SJSA1 (cell line): ENCODE measurements at places on chromosomes 6 and 20.

DNA sequence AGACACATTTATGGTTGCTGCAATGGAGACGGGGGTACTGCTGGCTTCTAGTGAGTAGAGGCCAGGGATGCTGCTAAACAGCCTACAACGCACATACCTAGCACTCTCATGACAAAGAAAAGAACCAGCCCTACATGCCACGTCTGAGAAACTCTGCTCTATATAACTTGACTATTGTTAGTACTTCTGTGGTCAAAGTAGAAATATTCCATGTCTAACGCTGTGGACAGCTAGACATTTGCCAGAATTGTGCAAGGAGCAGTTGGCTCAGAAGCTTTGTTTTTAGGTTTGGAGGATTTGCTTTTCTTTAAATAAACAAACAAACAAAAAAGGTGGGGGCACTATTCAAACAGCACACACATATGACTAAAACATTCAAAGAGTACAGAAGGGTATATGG is 20.5 kb downstream of the UBE2V1 start:
- H3K36me3 ChIP-seq = peaks cover 86% of the 10 kb centered on the region
- H3K27ac ChIP-seq = no peak overlapping the region; the same call in 1 of the 2 replicates
- no peaks in the 10 kb centered on the region for H3K27me3 ChIP-seq
- peaks cover 17% of the 10 kb centered on the region for H3K4me1 ChIP-seq
- no peak for DNase-seq

- H3K4me1 ChIP-seq = peaks cover 6% of the 10 kb centered on the region
- H3K36me3 ChIP-seq = no peaks in the 10 kb centered on the region
- no peak overlapping the region for H3K27ac ChIP-seq
- DNase-seq = no peak
- H3K27me3 ChIP-seq = no peaks in the 10 kb centered on the region
Measured at GRCh38 chr20:44455126-44455525, 20.5 kb upstream of the TTPAL start.

GRCh38 chr6:134585517-134585873 is 267.6 kb upstream of the SGK1 start:
- no peak for DNase-seq
- H3K27me3 ChIP-seq = no peaks in the 10 kb centered on the region
- H3K4me1 ChIP-seq = no peaks in the 10 kb centered on the region

- no peak overlapping the region for H3K4me3 ChIP-seq
- no peaks in the 10 kb centered on the region for H3K4me1 ChIP-seq
- H3K36me3 ChIP-seq = no peaks in the 10 kb centered on the region
- no peak overlapping the region for H3K27ac ChIP-seq
- DNase-seq = no peak
Measured at GRCh38 chr20:16551607-16552006, 21.6 kb downstream of the KIF16B start.

DNA sequence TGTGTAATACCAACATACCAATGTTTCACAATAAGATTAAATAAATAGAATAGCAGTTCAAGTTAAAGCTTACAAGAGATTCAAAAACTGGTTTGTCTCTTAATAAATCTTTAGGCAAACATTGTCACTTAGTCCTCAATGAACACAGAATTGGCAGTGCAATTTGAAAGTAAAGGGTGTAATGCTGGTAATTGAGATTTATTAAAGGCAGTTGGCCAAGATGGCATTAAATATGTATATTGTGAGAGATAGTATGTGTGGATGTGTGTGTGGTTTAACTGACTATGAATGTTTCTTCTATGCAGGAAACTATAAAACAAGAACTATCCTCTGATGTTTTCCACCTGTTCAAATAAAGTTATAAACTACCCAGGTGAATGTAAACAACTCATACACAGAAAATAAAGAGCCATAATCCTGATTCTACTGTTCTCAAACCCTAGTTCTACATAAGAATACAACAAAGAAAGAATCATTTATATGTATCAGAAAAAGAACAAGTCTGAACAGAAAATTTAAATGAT is 267.9 kb upstream of the PTCHD4 start:
- H3K4me3 ChIP-seq = no peak overlapping the region
- no peak for DNase-seq
- no peak overlapping the region for H3K27ac ChIP-seq
- no peaks in the 10 kb centered on the region for H3K4me1 ChIP-seq
- H3K36me3 ChIP-seq = no peaks in the 10 kb centered on the region

GRCh38 chr6:135535989-135536414 is 38.5 kb upstream of the AHI1 start:
- H3K36me3 ChIP-seq = no peaks in the 10 kb centered on the region
- H3K27me3 ChIP-seq = no peaks in the 10 kb centered on the region
- no peaks in the 10 kb centered on the region for H3K4me1 ChIP-seq
- no peak overlapping the region for H3K4me3 ChIP-seq
- no peak overlapping the region for H3K27ac ChIP-seq
- DNase-seq = no peak

DNA sequence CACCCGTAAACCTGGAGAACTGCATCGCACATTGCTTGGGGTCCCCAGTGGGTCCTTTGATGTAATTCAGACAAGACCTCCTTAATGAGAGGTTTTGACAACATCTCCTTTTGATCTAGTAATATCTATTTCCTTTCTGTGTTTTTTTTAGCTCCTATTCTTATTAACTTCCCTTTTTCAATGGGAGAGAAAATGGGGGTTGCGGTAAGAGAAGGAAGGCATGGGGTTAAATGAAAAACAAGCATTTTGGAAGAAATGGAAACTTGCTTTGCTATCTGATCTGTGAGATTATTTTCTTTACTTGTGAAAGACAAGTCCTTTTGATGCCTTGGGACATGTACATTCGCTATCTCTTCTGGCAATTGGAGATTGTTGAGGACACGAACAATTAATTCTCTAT is 418.6 kb upstream of the MAN1A1 start:
- H3K4me3 ChIP-seq = no peak overlapping the region
- no peaks in the 10 kb centered on the region for H3K4me1 ChIP-seq
- H3K27me3 ChIP-seq = no peaks in the 10 kb centered on the region
- no peak for DNase-seq
- no peak overlapping the region for H3K27ac ChIP-seq

DNA sequence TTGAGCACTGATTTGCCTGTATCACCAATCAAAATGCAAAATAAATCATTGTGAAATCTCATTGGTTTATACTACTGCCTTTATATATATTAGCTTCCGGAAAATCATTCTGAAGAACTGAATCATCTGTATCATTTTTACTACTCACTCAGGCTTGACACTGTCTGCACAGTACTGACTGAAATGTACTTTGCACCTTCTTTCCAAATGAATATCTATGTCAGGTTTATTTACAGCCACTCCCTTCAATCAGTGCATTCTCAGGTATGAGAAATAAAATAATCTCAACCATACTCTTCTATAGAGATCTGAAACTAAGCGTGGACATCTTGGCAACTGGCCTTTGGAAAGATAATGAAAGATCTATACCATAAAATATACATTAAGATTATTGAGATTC is 2.7 kb downstream of the KHDRBS2 start:
- no peaks in the 10 kb centered on the region for H3K36me3 ChIP-seq
- DNase-seq = no peak

GRCh38 chr6:17648745-17649144 is 48.6 kb downstream of the FAM8A1 start:
- no peak overlapping the region for H3K4me3 ChIP-seq
- no peak overlapping the region for H3K27ac ChIP-seq
- H3K27me3 ChIP-seq = no peaks in the 10 kb centered on the region
- H3K4me1 ChIP-seq = 0 out of 2 replicates have a peak, but pooled peaks cover 6% of the 10 kb centered on the region
- H3K36me3 ChIP-seq = peaks cover 91% of the 10 kb centered on the region

DNA sequence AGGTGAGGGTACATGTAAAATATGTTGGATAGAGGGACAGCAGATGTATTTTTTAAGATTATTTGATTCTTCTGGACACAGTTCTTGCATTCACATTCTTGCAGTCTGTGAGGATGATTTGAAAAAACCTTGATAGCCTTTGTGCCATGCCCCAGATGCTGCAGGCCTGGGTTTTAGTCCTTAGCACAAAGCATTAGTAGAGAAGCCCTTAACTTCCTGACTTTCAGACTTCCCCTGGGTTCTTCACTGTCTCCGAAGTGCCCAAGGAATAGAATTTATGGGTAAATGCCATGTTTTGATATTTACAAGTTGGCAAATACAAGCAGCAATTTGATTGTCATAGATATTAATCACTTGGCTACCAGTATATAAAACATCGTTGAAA is 67.6 kb upstream of the SUPT3H start:
- peaks cover 73% of the 10 kb centered on the region for H3K36me3 ChIP-seq
- peak overlapping the region; percentile 76 for H3K27ac ChIP-seq
- no peaks in the 10 kb centered on the region for H3K27me3 ChIP-seq
- no peak for DNase-seq
- H3K4me3 ChIP-seq = no peak overlapping the region

DNA sequence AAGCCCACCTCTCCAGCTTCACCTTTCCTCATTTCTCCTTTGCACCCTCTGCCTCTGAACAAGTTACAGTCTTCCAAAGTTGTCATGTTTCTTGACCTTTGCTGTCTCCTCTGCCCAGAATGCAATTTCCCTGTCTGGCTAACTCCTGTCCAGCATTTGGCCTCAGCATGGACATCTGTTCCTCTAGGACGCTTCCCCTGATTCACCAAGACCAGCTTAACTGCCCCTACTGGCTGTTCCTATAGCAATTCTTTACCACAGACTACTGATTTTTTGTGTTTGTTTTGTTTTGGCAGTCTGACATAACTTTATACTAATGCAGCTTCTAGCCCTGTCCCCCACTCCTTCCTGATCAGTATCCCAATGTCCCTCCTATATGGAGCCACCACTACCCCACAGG is 13.4 kb downstream of the GNL1 start:
- H3K36me3 ChIP-seq = peaks cover 26% of the 10 kb centered on the region
- no peak for DNase-seq
- no peaks in the 10 kb centered on the region for H3K27me3 ChIP-seq
- H3K4me1 ChIP-seq = no peaks in the 10 kb centered on the region
- H3K4me3 ChIP-seq = no peak overlapping the region

DNA sequence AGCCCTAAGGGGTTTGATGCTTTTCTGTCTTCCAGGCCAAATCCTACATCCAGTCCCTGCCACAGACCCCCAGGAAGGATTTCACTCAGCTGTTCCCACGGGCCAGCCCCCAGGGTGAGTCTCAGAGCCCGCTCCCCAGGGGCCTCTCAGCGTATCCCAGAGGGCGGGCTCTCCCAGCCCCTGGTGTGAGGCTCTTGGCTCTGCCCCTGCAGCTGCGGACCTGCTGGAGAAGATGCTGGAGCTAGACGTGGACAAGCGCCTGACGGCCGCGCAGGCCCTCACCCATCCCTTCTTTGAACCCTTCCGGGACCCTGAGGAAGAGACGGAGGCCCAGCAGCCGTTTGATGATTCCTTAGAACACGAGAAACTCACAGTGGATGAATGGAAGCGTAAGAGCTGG is 8.4 kb downstream of the MAPK13 start:
- H3K27ac ChIP-seq = no peak overlapping the region
- no peaks in the 10 kb centered on the region for H3K27me3 ChIP-seq
- no peak for DNase-seq
- no peaks in the 10 kb centered on the region for H3K4me1 ChIP-seq
- no peaks in the 10 kb centered on the region for H3K36me3 ChIP-seq

- H3K36me3 ChIP-seq = no peaks in the 10 kb centered on the region; the same call in 1 of the 2 replicates
- no peak overlapping the region for H3K4me3 ChIP-seq
- H3K4me1 ChIP-seq = no peaks in the 10 kb centered on the region
- DNase-seq = no peak
Measured at GRCh38 chr20:51013577-51014330, 9.2 kb downstream of the KCNG1 start.

- H3K27me3 ChIP-seq = no peaks in the 10 kb centered on the region; the same call in 1 of the 2 replicates
- DNase-seq = no peak
- peaks cover 8% of the 10 kb centered on the region for H3K4me1 ChIP-seq
Measured at GRCh38 chr6:42512579-42512978, 51.2 kb upstream of the UBR2 start.

GRCh38 chr6:111880181-111880888 is 7.1 kb upstream of the FYN start:
- peak overlapping the region; percentile 49 for H3K27ac ChIP-seq
- H3K4me3 ChIP-seq = no peak overlapping the region
- H3K27me3 ChIP-seq = no peaks in the 10 kb centered on the region
- peaks cover 12% of the 10 kb centered on the region for H3K4me1 ChIP-seq

DNA sequence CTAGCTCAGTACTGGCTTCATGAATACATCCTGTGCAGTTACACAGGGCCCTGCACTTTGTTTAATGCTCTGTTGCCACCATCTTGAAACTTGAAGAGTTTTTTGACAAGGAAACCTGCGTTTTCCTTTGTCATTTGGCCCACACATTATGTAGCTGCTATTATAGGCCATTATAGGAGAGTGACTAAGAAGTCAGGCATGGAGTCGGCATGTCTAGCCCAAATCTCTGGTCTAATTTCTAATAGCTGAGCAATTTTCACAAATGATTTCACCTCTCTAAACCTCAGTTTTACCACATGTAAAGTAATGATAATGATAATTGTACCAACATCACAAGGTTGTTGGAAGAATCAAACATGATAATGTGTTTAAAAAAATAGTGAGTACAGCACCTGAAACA is 67.1 kb upstream of the MYLIP start:
- H3K4me1 ChIP-seq = peaks cover 13% of the 10 kb centered on the region; the same call in 1 of the 2 replicates
- H3K27ac ChIP-seq = no peak overlapping the region
- H3K4me3 ChIP-seq = no peak overlapping the region

- H3K27ac ChIP-seq = no peak overlapping the region
- no peaks in the 10 kb centered on the region for H3K36me3 ChIP-seq
- H3K4me3 ChIP-seq = no peak overlapping the region
- H3K4me1 ChIP-seq = peaks cover 22% of the 10 kb centered on the region
Measured at GRCh38 chr20:57432862-57433491, 41.8 kb downstream of the RBM38 start.

GRCh38 chr20:2337142-2337541 is 41.3 kb downstream of the TGM3 start:
- H3K4me3 ChIP-seq = no peak overlapping the region
- no peak for DNase-seq
- no peaks in the 10 kb centered on the region for H3K36me3 ChIP-seq
- H3K27ac ChIP-seq = no peak overlapping the region
- H3K27me3 ChIP-seq = no peaks in the 10 kb centered on the region

- no peaks in the 10 kb centered on the region for H3K4me1 ChIP-seq
- H3K4me3 ChIP-seq = no peak overlapping the region
- no peak for DNase-seq
- H3K36me3 ChIP-seq = no peaks in the 10 kb centered on the region
Measured at GRCh38 chr20:18195931-18196330, 58.3 kb downstream of the KAT14 start.

DNA sequence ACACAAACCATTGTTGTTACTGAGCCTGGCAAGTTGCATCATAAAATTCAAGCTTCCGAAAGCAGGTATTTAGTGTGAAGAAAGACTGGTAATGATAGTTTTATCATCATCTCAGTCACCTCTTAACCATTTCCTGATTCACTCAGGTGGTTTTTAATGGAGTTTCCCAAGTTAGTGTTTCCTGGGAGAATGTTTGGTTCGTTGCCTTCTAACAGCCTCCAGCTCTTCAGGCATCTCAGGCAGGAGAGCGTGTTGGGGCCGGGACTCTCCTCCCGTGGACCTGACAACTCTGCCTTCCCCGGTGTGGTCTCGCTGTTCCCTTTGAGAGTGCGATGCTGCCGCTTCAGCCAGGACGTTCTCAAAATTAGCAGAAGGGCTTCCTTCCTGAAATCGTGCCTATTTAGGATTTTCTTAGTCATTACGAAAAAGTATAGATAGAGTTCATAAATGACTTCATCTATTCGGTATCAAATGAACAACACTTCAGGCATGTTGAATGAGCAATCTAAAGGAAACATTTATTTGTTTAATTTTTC is 105.0 kb upstream of the QKI start:
- DNase-seq = peak; percentile 35
- H3K27me3 ChIP-seq = no peaks in the 10 kb centered on the region
- H3K4me3 ChIP-seq = no peak overlapping the region
- peak overlapping the region; percentile 59 for H3K27ac ChIP-seq
